Aorta (tissue), 5 donors: ENCODE measurements at places on chromosomes 2 and 18. TPM values are rescaled to one million over a fixed set of nuclear protein-coding genes. Genes with fewer than 3 reads are reported as not detected.

DNA sequence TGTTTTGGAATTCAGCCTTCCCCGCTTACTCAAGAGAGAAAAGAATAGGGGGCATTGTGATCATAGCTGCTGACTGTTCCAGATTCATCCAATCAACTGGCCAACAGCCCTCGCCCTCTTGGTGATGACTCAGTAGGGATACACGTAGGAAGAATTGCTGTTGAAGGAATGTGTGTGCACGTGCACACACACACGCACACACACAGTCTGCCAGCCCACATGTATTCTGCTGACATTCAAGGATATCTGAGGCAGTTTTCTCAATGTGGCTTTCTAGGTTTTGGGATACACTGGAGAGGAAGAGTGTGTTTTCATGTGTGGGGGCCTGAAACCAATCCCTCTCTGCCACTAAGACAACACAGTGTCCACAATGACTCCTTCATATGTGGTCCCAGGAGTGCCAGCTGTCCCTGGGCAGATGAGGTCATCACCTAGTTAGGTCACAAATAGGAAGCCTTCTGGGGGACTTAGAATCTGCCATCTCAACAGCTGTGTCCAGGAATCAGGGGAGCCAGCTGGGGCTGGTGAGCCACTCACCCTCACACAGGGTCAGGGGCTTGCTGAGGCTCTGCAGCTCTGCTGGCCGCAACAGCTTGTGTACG is 352.6 kb downstream of the SS18 start:
- H3K4me3 ChIP-seq = no peak overlapping the region
- H3K4me1 ChIP-seq = no peaks in the 10 kb centered on the region
- no peak for DNase-seq

DNA sequence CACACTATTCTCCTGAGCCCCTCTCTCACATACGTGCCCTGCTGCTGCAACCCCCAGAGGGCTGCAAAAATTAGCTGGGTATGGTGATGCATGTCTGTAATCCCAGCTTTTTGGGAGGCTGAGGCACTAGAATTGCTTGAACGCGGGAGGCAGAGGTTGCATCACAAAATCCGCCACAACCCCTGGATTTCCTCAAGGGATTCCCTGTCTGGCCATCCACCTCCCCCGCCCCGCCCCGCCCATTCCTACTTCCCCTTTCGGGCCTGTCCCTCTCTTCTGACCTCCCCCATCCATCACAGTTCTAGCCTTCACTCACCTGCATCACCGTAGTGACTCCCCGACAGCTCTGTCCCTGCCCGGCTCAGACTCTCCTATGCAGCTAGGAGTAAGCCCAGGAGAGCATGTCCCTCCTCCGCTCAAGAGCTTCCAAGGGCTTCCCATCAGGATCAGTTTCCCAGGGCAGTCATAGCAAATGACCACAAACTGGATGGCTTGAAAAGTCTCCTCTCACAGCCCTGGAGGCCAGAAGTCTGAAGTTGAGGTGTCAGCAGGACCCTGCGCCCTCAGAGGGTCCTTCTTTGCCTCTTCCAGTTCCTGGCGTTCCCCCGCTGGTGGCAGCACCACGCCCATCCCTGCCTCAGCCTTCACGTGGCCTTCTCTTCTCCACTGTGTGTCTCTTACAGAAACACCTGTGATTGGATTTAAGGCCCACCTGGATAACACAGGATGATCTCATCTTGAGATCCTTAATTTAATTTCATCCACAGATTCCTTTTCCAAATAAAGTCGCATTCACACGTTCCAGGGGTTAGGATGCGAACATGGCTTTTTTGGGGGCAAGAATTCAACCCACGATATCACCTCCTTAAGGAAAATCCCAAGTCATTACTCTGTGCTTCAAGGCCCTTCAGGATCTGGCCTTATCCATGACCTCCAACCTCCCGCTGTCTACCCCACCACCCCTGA is 58.5 kb downstream of the HS1BP3 start:
- no peaks in the 10 kb centered on the region for H3K36me3 ChIP-seq
- no peak overlapping the region for H3K4me3 ChIP-seq
- H3K27ac ChIP-seq = no peak overlapping the region
- peak; percentile 48 for DNase-seq
- H3K4me1 ChIP-seq = no peaks in the 10 kb centered on the region
- H3K27me3 ChIP-seq = no peaks in the 10 kb centered on the region

- no peaks in the 10 kb centered on the region for H3K4me1 ChIP-seq
- DNase-seq = no peak
- no peak overlapping the region for H3K27ac ChIP-seq
- H3K4me3 ChIP-seq = no peak overlapping the region
These were observed 95.8 kb downstream of the SPP2 start for GRCh38 chr2:234146087-234146826.

CARF gene
- total RNA-seq = 14.4 TPM

AKAIN1 gene
- not detected for total RNA-seq
